ENCODE measurements at places on chromosomes 4 and X.
A peak's percentile ranks its signal among the peaks of the same experiment; 100 is the strongest.

GRCh38 chrX:19947612-19948011 is 43.2 kb downstream of the BCLAF3 start:
- no peak for DNase-seq

DNA sequence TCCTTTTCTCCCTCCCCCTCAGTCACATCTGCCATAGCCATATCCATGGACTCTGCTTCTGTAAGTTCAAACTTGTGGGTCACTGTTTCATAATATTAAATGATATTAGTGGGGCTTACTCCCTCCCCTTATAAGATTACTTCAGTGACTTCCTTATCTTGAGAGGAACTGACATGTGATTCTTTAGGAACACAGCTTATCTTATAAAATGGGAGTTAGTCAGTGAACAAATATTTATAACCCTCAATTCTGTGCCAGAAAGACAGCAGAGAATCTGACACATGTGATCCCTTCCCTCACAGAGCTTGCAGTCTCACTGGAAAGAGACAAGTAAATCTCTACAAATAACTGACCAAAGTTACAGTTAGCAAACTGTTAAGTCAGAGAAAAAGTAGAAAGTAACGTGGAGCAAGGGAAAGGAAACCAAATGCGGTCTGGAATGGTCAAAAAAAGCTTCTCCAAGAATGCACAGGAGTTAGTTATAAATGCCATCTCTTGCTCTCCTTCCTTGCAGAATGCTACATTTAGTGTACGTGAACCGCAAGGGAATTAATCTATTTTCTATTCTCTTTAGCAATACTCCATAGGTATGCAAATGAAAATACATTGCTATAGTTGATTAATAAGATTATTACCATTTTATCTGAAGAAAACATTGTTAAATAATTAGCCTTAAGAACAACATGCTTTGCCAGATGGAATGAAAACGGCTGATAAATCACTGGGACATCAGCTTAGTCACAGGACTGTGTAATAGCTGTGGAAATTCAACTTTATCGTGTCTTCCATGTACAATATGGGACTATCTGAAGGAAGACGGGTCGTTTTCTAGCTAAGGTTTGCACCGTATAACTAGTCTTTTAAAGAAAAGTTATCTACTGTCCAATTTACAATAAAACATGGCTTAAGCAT is 29.0 kb downstream of the SGMS2 start:
- no peak for DNase-seq

DNA sequence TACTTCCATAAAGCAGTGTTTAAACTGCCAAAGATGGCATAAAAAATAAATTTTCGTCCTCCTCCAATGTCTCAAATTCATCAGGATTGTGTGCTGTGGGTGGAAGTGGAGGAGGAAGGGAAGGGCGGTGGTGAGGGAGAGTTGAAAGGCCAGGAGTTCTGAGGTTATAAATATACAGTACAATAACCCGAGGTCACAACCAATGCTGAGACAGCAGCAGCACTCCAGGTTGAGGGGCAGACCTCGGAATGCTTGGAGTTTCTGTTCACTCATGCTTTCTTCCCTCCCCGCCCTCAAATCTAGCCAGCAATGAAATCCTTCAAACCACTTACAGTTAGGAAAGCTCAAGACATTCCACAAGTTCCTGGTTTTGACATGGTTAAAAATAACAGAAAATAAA is 134.0 kb upstream of the SMAD1 start:
- DNase-seq, result no peak

DNA sequence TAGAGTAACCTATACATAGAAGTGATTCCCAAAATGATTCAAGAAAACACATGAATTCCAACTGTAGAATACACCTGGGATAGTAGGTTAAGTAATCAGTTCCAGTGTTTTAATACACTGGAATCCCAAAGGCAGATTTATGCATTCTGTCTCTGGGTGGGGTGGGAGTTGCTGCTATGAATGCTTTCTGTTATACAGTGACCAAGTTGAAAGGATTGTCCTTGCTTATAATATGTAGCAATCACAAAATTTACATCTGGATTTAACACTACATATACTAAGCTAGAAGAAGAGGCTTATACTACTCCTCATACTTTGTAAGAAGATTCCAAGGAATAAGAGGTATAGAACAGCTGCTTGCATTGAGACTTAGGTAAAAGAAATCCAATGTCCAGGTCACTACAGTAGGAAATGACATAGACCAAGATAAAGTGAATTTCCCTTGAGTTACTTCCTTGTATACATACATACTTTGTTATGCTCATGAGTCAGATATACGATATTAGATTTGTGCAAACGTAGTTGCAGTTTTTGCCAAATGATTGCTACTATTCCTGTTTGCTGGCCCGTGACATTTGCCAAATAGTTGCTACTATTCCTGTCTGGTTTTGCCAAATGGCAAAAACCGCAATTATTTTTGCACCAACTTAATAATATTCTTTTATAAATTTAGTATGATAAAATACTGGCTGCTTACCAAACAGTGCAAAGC is 210.5 kb upstream of the DIAPH2 start:
- DNase-seq, result no peak

GRCh38 chrX:8731559-8732395 is at the start of gene ANOS1:
ANOS1 (minus strand) TSS chrX:8732137; CDS start chrX:8732036, 101 bp downstream.
- DNase-seq, result peak; percentile 79

GRCh38 chr4:160224049-160224448 is 1121.2 kb downstream of the RAPGEF2 start:
- DNase-seq, result no peak

DNA sequence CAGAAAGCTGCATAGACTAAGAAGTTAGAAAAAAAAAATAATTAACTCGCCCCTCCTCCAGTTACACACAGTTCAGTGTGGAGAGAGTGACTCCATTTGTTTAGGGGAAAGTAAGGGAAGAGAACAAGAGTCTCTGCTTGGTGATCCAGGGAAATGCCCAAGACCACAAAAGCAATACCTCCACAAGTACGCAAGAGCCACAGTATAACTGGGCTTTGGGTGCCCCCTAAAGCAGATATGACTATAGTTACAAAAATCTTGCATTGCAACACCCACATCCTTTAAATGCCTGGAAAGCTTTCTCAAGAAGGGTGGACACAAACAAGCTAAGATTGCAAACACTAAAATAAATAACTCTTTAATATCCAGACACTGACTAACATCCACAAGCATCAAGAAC is 164.2 kb upstream of the NRK start:
- DNase-seq, result no peak

DNA sequence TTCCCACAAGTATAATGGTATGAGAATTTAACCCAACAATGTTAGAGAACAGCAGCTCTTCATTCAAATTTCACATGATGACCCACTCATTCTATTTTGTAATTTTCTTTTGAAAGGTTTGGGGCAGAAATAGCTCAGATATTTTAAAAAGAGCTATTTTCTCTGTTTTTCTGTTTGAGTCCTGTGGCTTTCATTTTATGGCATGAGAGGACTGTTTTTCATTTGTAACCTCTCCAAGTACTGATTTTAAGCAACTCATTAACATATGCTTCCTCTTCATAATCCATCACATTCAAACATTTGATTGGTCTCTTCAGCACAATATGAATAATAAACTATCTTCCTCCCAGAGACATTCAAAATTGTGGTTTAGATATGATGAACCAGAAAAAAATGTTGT is 129.0 kb upstream of the TEX13A start:
- DNase-seq, result no peak

Data from sciatic nerve (tissue), 2 donors.